ENCODE measurements at places on chromosomes 16 and 17.

DNA sequence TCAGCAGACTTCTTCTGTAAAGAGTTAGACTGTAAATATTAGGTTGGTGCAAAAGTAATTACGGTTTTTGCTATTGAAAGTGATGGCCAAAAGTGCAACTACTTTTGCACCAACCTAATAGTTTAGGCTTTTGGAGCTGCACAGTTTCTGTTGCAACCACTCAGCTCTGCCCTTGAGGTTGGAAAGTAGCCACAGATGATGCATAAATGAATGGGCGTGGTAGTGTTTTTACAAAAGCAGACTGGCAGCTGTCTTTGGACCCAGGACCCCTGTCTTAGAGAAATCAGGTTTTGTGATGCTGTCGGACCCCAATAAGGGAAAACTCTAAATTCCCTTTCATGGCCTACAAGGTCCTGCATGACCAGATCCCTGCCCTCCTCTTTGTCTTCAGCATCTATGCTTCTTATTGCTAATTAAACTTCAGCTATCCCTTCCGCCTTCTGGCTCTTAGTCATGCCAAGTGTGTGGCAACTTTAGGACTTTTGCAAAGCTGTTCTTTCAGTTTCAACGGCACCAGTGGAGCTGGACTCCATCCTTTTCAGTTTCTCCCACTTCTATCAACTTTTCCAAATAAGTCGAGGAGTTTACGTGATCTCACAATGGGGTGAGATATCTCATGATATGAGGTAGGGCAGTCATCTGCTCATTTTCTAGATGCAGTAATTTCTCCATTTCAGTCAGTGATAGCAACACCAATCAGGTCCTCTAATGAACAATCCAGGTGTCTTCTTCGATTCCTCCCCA is 232.3 kb downstream of the XYLT1 start:
- DNase-seq, result no peak

DNA sequence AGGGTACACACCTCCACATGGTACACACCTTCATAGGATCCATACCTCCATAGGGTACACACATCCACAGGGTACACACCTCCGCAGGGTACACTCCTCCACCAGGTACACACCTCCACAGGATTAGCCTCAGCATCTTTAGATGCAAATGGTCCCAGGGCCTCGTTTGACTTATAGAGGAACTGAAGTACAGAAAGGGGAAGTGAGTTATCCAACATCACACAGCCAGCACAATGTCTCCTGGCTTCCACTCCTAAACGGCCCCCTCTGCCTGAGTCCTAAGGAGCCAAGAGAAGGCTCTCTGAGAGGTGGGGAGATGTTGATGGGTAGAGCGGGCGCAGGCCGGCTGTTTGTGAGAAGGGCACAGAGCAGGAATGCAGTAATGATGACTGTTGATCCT is 12.0 kb downstream of the FOXN1 start:
- no peak for DNase-seq

DNA sequence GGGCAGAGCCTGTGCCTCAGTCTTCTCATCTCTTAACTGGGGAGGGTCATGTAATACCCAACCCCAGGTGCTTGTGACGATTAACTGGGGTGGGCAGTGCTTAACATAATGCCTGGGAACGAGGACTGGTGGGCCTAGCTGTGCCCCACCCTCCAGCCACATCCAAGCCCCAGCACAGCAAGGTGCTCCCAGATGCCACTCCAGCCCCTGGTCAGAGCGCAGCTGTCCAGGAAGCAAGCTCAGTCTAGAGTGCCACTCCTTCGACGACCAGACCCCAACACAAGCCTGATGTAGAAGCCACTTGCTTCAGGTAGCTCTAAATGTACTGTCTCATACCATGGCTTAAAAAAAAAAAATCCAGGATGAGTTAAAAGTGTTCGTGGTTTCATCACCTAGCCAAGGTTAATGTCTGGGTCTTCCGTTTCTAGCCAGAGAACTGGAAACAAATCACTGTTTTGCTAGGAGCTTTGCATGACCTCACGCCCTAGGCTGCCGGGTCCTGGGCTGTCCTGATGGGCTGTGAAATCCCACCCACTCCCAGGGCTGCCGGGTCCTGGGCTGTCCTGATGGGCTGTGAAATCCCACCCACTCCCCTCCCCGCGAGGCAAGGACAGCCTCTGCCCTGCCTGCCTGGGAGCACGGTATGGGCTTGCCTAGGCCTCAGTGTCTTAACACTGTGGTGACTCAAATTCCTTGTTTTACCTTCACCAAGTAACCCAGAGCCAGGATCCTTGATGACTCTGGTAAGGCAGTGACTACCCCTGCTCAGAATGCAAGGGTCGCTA is 7.7 kb downstream of the MIEF2 start:
- DNase-seq, result peak; percentile 40

- DNase-seq, result no peak
Observed at GRCh38 chr16:86509759-86510464, 415 bp upstream of the FOXF1 start.

DNA sequence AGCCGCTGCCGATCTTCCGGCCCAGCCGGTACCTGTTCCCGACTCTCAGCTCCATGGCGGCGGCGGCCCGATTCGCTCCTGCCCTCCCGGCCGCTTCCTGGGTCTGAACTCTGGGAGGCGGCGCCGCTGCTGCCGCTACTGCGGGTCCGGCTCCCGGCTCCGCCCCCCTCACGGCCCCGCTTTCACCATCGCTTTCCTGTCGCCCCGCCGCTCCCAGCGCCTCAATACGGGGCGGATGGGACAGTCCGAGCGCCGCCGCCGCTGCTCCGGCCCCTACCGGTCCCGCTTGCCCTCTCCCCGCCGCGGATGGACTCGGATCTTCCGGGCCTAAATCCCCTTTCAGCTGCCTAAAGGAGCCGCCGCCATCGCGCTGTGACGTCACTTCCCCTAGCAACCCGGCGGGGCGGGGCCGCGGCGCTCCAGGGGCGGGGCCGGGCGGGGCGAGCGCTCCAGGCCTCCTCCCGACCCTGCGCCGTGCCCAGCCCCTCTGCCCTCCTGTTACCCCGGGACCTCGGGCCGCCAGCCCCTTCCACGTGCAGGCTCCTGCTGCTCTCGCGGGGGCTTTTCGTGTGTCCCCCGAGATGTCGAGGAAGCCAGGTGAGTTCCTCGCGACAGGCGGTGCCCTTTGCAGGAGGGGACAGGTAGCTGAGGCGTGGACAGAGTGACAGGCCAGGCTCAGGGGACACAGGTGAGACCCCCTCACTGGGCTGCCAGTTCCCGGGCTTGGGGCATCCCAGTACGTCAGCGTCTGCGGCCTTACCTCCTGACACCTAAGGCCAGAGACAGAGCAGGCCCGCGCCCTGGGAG is at the start of gene CSNK1D:
Gene CSNK1D (minus strand): TSS at position 374 of the 807 bp plus-strand sequence. CDS start 319 bp downstream, at position 55.
- DNase-seq, result peak; percentile 50

GRCh38 chr16:5056352-5056751 is 9.4 kb downstream of the C16orf89 start:
- no peak for DNase-seq

DNA sequence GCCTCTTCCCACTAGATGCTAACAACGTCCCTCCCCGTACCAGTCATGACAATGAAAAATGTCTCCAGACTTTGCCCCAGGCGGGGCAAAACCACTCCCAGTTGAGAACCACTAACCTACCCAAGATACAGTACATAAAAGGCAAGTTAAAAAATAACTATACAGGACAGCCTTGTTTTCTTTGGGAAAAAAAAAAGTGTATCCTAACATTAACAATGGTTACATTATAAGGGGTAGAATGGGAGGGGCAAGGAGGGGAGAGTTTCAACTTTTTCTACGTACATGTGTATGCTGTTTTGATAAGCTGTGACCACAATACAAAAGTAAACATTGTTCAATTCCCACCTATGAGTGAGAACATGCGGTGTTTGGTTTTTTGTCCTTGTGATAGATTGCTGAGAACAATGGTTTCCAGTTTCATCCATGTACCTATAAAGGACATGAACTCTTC is 94.9 kb downstream of the TOX3 start:
- no peak for DNase-seq

DNA sequence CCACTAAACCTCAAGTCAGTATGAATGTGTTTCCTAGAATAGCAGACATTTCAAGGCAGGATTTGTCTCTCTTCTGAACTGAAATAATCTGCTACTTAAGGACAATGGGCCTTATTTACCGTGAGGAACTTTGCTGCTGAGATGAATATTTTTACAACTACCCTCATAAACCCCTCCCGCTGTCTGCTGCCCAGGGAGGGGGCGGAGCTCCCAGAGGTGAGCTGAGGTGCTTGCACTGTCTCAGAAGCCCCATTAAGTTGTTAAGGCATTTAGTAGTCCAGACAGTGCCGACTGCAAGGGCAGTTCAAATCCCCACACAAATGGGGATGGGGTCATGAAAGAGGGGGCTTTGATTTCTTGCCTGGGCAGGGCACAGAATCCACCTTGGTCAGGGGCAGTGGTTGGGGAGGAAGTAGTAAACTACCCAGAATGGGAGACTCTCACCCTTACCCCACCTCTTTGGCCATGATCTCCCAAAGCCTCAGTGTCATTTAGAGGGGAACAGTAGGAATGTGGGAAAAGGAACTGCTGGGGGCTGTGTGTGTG is 19.2 kb downstream of the HNF1B start:
- no peak for DNase-seq

GRCh38 chr16:2737238-2737605 is 15.2 kb upstream of the SRRM2 start:
- no peak for DNase-seq

- DNase-seq, result no peak
Observed at GRCh38 chr17:79548116-79548515, 62.7 kb downstream of the RBFOX3 start.

GRCh38 chr16:67773569-67774456 is 32.5 kb downstream of the RANBP10 start:
- DNase-seq, result no peak

DNA sequence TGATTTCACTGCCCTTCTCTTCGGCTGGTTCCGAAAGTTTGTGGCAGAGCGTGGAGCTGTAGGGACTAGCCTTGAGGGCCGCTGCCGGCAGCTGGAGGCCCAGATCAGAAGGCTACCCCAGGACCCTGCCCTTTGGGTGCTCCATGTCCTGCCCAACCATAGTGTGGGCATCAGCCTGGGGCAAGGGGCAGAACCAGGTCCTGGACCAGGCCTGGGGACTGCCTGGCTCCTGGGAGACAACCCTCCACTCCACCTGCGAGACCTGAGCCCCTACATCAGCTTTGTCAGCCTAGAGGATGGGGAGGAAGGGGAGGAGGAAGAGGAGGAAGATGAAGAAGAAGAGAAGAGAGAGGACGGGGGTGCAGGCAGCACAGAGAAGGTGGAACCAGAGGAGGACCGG is 856 bp upstream of the CXCL16 start:
- DNase-seq, result no peak

Data from NT2/D1 (cell line).